Activated CD8-positive, alpha-beta T cell treated with anti-CD3 and anti-CD28 coated beads, Interleukin-2, amount 10 ng/mL, durations not matched to agents 7 days and 5 days (primary cell): ENCODE measurements at places on chromosomes 5 and 9. TPM values are rescaled to one million over a fixed set of nuclear protein-coding genes. Genes with fewer than 3 reads are reported as not detected.

The GPR150 gene
- total RNA-seq = 0.83 TPM

The PAEP gene
- total RNA-seq = not detected

The FOXB2 gene
- not detected for total RNA-seq

The UBE2QL1 gene
- total RNA-seq = not detected

The IL5 gene
- total RNA-seq = not detected

DNA sequence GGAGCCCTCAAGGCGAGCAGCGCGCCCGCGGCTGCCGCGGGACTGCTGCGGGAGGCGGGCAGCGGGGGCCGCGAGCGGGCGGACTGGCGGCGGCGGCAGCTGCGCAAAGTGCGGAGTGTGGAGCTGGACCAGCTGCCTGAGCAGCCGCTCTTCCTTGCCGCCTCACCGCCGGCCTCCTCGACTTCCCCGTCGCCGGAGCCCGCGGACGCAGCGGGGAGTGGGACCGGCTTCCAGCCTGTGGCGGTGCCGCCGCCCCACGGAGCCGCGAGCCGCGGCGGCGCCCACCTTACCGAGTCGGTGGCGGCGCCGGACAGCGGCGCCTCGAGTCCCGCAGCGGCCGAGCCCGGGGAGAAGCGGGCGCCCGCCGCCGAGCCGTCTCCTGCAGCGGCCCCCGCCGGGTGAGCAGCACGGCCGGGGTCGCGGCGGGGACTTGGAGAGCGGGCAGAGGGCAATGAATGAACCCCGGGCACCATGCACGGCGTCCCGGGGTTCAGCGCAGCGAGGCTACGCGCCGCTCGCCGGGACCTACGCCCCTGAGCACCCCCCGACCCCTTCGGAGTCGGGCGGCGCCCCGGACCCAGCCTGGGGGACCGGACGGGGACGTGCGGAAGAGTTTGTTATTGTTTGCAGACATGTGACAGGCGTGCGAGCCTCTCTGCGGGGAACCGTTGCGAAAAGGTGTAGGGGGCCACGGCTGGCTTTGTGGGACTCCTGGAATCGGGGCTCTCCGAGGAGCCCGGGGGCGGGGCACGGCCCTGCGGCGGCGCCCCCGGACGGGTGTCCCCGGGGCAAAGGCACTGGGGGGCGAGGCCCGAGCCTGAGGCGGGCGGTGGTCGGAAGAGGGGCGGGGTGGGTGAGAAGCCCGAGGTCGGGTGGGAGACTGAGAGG lies 553 bp downstream of the MAP3K1 start:
- peak; percentile 62 for DNase-seq

GRCh38 chr9:8428389-8428788 lies 628.8 kb upstream of the DMAC1 start:
- no peak for DNase-seq

GRCh38 chr5:103224118-103224893 lies 34.3 kb upstream of the MACIR start:
- DNase-seq = peak; percentile 78

- DNase-seq = no peak
Measured at GRCh38 chr9:27856054-27856453, 282.8 kb upstream of the C9orf72 start.

- no peak for DNase-seq
Measured at GRCh38 chr5:160348080-160348479, 22.3 kb downstream of the C1QTNF2 start.

DNA sequence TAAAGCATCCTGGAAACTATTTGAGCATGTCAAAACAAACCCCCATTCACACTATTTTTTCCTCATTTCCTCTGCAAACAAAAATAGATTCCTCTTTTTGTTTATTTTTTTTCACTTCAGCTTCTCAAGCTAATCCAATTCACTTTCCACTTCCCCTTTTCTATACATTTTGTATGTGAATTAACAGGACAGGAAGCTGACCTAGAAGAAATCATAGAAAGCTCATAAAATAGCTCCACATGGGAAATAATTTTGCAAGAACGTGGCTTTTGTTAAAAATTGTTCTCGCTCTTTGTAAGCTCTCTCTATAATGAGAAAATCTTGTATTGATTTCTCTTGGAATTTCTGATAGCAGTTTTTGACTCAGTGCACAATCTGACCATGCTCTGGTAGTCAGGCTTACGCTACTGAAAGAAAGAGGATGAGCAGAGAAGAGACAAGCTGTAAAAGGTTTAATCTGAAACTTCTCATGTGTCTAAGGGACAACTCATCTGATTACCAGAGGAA lies 215.8 kb downstream of the ADAMTS12 start:
- DNase-seq = no peak
